ENCODE measurements at places on chromosomes 12 and 14.

DNA sequence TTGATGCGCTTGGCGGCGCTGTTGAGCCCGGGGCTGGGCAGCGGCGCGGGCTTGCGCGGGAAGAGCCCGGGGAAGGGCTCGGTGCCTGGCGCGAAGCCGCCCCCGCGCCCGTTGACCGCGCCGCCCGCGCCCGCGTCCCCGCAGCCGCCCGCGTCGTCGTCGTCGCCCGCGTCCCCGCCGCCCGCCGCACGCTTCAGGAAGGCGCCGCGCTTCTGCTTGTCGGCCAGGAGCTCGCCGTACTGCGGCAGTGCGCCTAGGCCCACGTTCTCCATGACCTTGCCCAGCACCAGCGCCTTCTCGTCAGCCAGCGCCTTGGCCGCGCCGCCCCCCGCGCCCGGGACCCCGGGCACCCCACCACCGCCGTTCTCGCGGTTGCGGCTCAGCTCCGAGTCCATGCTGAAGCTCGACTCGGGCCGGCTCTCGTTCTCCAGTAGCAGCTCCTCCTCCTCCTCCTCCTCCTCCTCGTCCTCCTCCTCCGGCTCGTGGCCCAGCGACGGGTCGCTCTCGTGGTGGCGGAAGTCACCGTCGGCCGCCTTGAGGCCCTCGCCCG, 97.2 kb downstream of the BCL11B start:
- DNase-seq, result no peak

GRCh38 chr12:90974286-90974685, 19.3 kb upstream of the CCER1 start:
- DNase-seq, result no peak

- no peak for DNase-seq
These were observed 34.5 kb upstream of the PLEK2 start for GRCh38 chr14:67446371-67447032.

DNA sequence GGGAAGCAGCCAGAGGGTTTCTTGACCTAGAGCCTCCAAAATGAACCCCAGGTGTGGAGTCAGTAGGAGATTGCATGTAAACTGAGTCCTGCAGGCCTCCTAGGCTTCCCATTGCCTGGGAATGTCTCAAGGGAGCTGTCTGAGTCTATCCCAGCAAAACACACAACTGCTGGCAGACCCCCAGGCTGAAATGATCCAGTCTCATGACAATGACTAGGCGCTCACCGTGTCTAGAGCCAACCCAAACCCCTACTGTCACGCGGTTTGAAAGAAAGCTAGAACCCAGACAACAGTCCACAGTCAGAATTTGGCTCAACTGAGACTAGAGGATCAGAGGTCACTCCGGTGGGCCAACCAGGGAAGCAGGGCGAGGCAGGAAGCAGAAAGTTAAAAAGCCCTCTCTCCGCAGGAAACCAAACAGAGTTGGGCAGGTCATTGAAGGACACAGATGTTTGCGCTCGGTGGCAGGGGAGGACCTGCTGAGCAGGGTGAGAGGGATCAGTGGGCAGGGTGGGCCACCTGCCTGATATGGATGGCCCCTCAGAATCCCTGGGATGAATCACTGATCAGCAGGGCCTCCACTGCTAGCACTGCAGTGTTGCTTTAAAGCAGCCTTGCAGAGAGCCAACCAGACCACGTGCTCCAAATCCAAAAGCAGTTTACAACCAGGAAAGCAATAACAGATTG, 23.8 kb downstream of the ACTN1 start:
- DNase-seq, result peak; percentile 88

GRCh38 chr12:79451365-79451764, 239.4 kb downstream of the PAWR start:
- peak; percentile 45 for DNase-seq

DNA sequence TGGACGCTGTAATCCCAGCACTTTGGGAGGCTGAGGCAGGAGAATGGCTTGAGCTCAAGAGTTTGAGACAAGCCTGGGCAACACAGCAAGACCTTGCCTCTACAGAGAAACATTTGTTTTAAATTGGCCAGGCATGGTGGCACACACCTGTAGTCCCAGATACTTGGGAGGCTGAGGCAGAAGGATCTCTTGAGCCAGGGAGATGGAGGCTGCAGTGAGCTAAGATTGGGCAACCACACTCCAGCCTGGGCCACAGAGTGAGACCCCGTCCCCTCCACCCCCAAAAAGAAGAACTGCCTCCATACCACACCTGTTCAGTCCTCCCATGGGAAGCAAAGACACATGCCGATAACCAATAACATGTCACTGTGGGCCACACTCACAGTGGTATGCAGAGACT, 19.2 kb downstream of the CCDC85C start:
- no peak for DNase-seq

GRCh38 chr14:88605594-88605993, 42.8 kb downstream of the ZC3H14 start:
- no peak for DNase-seq

DNA sequence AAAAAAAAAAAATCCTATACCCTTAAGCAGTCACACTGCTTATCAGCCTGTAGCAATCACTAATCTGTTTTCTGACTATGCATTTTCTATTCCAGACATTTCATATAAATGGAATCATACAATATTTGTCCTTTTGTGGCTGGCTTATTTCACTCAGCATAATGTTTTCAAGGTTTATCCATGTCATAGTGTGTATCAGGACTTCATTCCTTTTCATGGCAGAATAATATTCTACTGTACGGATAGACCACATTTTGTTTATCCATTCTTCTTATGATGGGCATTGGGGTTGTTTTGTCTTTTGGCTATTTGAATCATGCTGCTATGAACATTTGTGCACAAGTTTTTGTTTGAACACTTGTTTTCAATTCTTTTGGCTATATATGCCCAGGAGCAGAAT, 8.6 kb upstream of the KSR2 start:
- no peak for DNase-seq

DNA sequence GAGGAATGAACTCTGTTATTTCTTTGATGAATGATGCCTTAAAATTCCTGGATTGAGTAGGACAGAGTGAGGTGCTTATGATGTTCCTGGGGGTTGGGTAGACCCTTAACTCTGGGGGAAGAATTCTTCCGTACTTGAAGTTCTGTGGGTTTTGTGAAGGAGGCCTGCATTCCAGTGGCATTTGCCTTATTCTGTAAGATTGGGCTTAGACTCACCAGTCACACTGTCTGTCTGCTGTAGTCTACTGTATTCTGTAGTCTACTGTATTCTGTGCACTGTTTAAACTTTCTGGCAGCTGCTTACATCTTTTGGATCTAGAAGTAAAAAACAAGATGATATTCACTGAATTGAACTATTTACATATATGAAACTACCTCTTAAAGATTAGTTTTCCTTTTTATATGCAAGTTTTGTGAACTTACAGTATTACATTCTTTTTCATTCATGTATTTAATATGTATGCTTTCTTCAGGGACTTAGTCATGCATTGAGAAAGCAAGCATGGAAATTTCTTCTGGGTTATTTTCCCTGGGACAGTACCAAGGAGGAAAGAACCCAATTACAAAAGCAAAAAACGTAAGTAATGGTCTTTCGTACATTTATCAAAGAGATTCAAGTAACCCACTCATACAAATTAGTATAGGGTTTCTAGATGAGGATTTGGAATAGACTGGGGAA, 42.3 kb upstream of the TPH2 start:
- DNase-seq, result no peak

- no peak for DNase-seq
These were observed 15.9 kb downstream of the PLEKHG3 start for GRCh38 chr14:64720131-64720576.

GRCh38 chr12:88471331-88472045, 108.8 kb downstream of the KITLG start:
- no peak for DNase-seq
